Stimulated activated CD4-positive, alpha-beta T cell treated with anti-CD3 and anti-CD28 coated beads, Interleukin-4, amount 100 ng/mL, for 48 hours (primary cell): ENCODE measurements at places on chromosomes 5 and 9.

- DNase-seq = no peak
These were observed 4.3 kb upstream of the DDX41 start for GRCh38 chr5:177520916-177521513.

- DNase-seq = no peak
These were observed 152.2 kb upstream of the TRPM3 start for GRCh38 chr9:71273613-71274012.

- no peak for DNase-seq
These were observed 9.7 kb downstream of the FAXDC2 start for GRCh38 chr5:154840435-154841272.

GRCh38 chr5:124061068-124061430 is 549.1 kb downstream of the CSNK1G3 start:
- no peak for DNase-seq

GRCh38 chr5:15044521-15044920 is 172.9 kb upstream of the ANKH start:
- no peak for DNase-seq

DNA sequence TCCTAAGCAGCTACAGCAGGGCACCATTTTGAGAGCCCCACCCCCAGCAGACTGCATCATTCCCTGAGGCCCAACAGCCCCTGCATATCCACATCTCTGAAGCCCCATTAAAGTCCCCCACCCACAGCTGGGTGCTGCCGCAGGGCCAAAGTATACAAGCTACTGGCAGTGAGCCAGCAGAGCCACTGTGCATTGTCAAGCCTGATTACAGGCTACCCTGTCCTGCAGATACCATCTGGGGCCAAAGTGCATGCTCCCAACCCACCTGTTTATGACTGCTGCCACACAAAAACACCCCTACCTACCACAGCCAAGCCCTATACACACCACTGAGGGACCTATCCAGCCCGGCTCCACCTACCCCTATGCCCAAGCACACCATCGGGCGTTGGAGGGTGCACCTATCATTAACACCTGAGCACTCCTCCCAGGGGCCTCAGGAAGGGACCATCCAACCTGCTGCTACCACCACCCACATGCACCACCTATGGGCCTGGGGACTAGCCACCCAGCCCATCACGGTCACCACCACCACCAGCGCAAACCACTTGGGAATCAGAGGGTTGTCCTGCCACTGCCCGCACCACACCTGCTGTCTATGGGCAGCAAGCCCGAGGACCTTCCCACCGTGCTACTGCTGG is 105.0 kb downstream of the PLPP1 start:
- DNase-seq = no peak

GRCh38 chr5:179311091-179311470 is 34.2 kb downstream of the ADAMTS2 start:
- DNase-seq = no peak
